MCF 10A (cell line): ENCODE measurements at places on chromosomes 6 and 20.

GRCh38 chr6:140729521-140729920 lies 1355.1 kb upstream of the CITED2 start:
- no peak for DNase-seq

DNA sequence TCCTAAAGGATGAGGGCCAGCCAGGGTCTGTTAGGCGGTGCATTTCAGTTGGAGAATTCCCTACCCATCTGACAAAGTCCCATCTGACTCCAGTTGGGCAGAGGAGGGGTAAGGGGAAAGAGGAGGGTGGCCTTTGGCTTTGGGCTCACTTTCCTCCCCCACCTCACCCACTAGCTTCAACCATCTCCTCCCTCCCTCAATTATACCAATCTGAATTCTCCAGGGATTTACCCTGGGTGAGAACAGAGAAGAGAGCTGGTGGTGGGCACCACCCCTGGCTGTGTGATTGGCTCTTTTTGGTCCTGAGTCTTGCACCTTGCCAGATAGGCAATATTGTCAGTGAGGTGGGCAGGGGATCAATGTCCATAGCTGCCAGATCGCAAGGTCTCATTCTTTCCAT lies 3.2 kb downstream of the HMGA1 start:
- DNase-seq = no peak

- DNase-seq = no peak
These were observed 796 bp upstream of the RREB1 start for GRCh38 chr6:7106752-7107577.

DNA sequence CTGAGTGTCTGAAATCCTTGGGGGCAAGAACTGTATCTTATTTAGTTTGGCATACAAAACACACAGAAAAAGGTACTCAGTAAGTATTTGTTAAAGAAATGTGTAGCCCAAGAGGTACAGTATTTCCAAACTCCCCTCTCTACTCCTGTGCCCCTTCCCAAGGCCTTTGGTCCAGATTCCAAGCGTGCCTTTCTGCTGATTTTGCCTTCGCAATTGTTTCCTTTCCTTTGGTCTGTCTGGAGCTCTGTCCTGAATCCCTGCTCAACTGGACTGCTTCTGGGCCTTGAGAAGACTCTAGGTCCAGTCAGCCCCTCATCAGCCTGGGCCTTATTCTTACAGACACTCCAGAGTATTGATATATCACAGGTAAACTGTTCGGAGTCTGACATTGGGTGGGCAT lies 122.2 kb upstream of the SYNCRIP start:
- no peak for DNase-seq

- DNase-seq = no peak
These were observed 7.6 kb downstream of the SLC44A4 start for GRCh38 chr6:31871046-31871659.

GRCh38 chr6:21595285-21596144 lies 2.0 kb downstream of the SOX4 start:
- peak; percentile 49 for DNase-seq

- no peak for DNase-seq
These were observed 110.4 kb downstream of the HFE start for GRCh38 chr6:26197636-26197932.

DNA sequence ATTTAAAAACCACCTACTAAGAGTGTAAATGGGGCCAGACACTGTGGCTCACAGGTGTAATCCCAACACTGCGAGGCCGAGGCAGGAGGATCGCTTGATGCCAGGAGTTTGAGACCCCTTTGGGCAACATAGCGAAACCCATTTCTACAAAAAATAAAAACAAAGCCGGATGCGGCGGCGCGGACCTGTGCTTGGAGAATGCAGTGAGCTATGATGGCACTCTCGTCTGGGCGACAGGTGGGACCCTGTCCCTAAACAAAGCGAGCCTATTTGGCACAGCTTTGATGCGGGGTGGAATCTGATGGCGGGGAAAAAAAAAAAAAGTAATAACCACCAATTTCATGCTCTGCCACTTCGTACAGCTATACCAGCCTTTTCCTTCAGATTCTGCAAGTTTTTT lies 1.1 kb downstream of the TCP1 start:
- no peak for DNase-seq

- DNase-seq = no peak
These were observed 20.1 kb downstream of the DHX35 start for GRCh38 chr20:38982291-38982690.

GRCh38 chr6:161261816-161262215 lies 12.0 kb downstream of the AGPAT4 start:
- no peak for DNase-seq

DNA sequence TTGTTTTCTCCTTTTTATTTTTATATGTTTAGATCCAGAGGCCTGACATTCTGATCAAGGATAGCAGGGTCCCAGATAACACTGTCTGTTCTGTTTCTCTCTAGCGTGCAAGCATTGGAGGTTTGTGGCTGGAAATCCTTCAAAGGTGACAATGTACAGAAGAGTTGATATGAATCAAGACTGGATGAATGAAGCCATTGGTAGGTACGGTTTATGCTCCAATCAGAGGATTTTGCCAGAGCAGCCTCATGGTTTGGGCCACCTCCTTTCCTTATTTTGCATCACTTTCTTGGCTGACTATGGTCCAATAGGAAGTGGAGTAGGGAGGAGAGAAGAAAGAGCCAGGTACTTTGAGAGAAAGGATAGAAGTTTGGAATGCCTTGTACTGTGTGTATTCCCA lies 484.8 kb upstream of the JAG1 start:
- no peak for DNase-seq

- no peak for DNase-seq
These were observed 5.7 kb downstream of the HCK start for GRCh38 chr20:32057656-32058184.

DNA sequence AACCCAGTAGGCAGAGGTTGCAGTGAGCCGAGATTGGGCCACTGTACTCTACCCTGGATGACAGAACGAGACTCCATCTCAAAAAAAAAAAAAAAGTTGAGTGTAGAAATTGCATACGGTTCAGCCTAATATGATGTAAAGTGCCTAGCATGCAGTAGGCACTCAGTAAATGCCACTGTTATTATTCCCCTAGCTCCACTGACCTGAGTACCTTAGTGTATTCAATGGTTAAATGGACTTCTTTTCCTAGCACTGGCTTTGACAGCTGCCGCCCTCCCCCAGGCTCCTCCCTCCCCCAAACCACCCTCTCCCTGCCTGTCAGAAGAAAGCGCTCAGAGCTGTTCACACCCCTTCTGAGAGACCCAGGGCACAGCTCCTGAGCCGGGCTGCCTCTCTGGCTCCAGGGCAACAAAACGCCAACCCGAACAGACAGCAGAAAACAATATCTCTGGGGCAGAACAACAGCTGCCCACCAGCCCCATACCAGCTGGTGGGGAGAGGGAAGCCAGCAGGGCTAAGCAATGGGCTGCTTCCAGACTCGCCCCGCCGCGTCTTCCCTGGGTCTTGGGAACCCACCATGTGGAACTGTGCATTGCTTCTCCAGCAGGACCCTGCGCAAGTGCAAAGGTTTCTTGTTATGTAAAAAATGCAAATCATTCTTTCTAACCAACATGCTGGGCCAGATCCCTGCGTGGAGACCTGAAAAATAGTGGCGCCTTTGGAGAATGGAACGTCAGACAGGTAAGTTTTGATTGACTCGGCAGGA lies 4.5 kb downstream of the CPNE5 start:
- no peak for DNase-seq

DNA sequence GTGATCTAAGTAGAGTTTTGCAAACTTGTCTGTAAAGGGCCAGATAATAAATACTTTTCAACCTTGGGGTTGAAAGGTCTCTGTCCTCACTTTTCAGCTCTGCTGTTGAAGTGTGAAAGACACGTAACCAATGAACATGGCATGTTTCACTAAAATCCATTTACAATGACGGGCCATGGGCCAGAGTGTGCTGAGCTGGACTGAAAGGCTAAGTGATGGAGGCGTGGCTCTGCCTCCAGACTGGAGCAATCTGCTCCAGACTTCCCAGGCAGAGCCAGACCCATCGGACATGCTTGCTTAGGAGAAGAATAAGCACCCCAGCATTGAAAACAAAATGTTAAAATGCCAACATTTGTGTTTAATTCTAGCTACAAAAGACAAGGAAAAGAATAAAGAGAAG lies 41.4 kb downstream of the SCAND1 start:
- DNase-seq = no peak

DNA sequence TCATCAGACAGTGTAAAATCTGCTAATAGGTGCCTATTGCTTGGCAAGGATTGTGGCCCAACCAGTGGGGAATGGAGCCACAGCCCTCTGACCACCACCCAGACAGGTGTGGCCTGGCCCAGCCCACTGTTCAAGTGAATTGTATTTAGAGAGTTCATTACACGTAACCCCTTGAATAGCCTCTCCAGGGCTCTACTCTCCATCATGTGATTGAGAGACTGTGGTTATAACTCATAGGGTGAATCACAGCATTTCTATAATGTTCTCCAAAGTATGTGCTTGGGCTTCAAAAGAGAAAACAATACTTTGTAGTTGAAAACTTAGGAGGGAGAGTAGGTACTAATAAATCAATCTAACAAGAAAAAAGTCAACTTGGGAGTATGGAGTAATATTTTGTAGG lies 38.4 kb downstream of the ALDH8A1 start:
- DNase-seq = peak; percentile 56

DNA sequence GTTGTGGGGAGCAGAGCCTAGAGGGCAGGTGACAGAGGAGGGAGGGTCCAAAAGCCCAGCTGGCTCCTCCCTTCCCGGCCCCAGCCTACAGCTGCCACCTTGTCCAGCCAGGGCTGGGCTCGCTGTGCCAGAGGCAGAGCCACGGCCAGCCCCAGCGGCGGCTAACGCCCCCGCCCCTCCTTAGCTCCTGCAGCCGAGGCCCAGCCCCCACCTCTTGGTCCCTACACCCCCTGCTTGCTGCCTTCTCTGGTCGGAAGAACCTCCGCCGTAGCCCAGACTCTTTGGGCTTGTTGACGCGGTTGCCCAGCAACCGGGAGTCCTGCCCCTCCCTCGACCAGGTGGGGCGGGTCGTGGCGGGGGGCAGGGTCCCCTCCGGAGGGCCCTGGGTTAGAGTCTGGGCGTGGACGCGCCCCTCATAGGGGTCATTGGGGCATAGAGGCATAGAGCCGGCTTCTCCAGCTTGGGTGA lies 521 bp upstream of the LKAAEAR1 start:
- DNase-seq = no peak

- no peak for DNase-seq
These were observed 2.5 kb upstream of the RAET1G start for GRCh38 chr6:149925253-149925973.

GRCh38 chr6:132489376-132489775 lies 23.5 kb downstream of the STX7 start:
- DNase-seq = no peak

- DNase-seq = no peak
These were observed 66.2 kb downstream of the CDC40 start for GRCh38 chr6:110246378-110246777.

- DNase-seq = no peak
These were observed 84.6 kb upstream of the DTNBP1 start for GRCh38 chr6:15747354-15747883.

DNA sequence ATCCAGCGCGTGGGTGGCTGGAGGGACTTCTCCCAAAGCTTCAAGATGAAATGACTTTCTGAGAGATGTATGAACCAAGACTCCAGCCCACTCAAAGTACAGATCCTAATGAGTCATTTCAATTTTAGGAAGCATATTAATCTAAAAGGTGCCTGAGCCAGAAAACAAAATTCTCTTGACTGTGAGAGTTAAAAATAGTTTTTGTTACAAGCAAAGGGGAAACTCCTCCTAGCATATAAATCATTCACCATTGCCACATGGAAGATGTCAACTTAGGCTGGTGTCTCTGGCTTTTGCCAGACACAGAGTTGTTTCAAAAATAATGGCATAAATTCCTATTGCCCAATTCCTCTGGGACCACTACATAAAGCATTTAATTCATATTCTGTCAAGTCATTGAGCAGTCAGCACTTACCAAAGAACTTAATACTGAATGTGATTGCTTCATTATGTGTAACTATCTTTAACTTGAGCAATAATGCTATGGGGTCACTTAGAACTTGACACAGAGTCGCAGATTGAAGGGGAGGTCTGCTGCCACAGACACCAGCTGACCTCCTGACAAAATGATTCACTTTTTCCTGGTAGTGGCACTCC lies 280.6 kb downstream of the SLC35F1 start:
- peak; percentile 66 for DNase-seq

DNA sequence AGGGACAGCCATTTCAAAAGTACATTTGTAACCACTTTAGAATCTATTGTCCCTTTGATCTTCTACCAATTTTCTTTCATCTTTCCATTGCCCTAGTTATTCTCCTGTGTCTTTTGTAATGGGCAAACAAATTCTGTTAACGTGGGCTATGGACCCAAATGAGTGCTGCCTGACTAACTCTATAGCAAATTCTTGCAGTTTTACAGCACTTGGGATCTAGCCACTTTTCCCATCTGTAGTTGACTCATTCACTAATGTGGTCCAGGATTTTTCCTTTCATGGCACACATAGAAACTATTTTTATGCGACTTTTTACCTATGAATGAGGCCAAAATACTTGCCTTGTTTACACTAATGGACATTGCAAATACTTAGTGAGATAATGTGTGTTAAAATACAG lies 52.0 kb downstream of the GRIK2 start:
- DNase-seq = no peak

DNA sequence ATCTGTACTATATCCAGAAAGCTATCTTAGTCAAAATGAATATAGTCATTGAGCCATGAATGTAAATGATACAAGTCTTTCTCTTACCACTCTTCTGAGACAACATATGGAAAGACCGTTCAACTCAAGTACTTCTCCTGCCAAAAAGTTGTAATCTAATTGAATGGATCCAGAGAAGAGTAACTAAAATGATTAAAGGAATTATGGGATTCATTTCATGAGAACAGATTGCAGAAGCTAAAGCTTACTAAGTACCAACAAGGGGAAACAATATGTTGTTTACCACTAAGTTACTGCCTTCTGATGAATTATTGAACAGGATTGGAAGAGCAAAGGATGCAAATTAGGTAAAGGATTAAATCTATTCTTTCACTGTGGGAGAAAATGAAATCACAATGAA lies 2.0 kb upstream of the LGSN start:
- no peak for DNase-seq
